ENCODE measurements at places on chromosomes 2 and 18. TPM values are rescaled to one million over a fixed set of nuclear protein-coding genes. Genes with fewer than 3 reads are reported as not detected.

The LIPG gene
- total RNA-seq: 0.34 TPM

The KLHL41 gene
- total RNA-seq: 0.13 TPM

The LTBP1 gene
- total RNA-seq: 41.7 TPM

The SEC11C gene
- 54.4 TPM for total RNA-seq

The PDCD1 gene
- total RNA-seq: 0.12 TPM

The CPLX4 gene
- total RNA-seq: not detected

The REG1B gene
- not detected for total RNA-seq

The METAP1D gene
- 3.0 TPM for total RNA-seq

The EMILIN2 gene
- total RNA-seq: 12.8 TPM
